ENCODE measurements at places on chromosomes 4 and X.
A peak's percentile ranks its signal among the peaks of the same experiment; 100 is the strongest.

DNA sequence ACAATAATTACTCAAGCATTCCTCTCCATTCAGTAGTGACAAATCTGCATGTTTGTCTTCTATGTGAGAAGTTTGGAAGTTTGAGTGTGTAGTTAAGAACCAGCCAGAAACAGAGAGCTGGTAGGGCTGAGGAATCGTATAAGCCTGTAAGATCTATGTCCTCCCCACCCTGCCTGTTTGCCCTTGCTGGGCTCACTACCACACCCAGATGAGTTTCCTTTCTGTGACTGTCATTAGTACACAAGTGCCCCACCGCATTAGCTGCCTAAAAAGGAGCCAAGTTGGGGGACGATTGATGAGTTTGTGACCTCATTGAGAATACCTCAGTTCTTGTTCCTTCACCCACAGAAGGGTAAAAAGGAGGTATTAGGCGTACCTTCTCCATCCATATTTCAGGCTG is 28.3 kb downstream of the DOCK11 start:
- peak; percentile 14 for DNase-seq

DNA sequence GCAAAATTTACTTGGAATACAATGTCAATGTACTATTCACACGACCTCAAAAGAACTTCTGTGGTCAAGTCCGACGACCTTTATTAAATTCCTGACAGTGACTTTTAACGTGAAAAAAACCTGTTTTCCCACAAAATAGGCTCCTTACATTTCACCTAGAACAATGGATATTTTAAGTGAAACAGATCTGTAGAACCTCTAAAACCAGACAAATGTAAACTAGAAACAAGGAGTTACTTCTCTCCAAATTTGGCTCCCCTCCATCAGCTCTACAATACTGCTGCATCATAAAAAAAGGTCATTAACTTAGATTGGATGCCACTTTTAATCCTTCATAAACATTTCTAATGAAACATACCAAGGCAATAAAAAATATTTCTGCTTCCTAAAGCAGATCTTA is 1.2 kb downstream of the NEK1 start:
- DNase-seq = no peak

- no peak for DNase-seq
Measured at GRCh38 chr4:134747108-134747805, 545.7 kb upstream of the PABPC4L start.

DNA sequence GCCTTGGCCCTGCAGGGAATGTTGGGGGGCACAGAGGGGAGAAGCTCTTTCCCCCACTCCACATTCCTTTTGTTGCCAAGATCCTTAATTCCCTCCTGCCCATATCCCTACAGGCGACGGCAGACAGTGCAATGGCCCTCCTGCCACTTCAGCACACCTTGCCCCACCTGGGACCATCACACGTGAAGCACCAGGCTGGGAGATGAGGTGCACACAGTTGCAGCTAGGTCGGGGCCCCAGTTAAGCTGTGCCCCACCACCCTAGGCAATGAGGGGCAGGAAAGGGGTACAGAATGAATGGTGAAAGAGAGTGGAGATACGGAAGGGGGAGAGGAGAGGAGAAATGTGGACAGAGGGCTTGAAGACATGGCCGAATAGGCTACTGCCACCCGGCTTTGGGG is 26.2 kb downstream of the NALF2 start:
- DNase-seq = no peak

DNA sequence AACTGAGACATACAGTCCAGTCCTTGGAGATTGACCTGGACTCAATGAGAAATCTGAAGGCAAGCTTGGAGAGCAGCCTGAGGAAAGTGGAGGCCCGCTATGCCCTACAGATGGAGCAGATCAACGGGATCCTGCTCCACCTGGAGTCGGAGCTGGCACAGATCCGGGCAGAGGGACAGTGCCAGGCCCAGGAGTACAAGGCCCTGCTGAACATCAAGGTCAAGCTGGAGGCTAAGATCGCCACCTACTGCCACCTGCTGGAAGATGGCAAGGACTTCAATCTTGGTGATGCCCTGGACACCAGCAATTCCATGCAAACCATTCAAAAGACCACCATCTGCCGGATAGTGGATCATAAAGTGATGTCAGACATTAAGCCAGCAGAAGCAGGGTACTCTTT is 20.4 kb upstream of the FRMPD3 start:
- DNase-seq = no peak

- no peak for DNase-seq
Measured at GRCh38 chr4:72786401-72786990, 217.5 kb upstream of the ADAMTS3 start.

- DNase-seq = no peak
Measured at GRCh38 chrX:108298165-108298602, 140.0 kb downstream of the COL4A6 start.

Data from activated CD4-positive, alpha-beta T cell treated with anti-CD3 and anti-CD28 coated beads for 1 hour (primary cell).